NCI-H460 (cell line): ENCODE measurements at places on chromosomes 7 and 10.
A peak's percentile ranks its signal among the peaks of the same experiment; 100 is the strongest.

DNA sequence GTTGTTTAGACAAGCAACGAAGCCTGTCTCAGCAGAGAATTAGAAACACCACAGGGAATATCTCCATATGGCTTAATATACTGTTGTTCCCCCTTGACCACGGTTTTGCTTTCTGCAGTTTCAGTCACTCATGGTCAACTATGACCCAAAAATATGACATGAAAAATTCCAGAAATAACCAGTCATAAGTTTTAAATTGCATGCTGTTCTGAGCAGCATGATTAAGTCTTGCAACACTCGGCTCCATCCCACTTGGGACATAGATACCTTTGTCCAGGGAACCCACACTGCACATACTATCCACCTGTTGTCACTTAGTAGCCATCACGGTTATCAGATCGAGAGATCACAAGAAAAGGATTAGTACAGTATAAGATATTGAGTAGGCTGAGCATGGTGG is 60.7 kb upstream of the FOXK1 start:
- no peak for DNase-seq

GRCh38 chr7:28647076-28647421 is 234.7 kb downstream of the CREB5 start:
- no peak for DNase-seq

- no peak for DNase-seq
Measured at GRCh38 chr10:48520594-48520993, 84.3 kb downstream of the ARHGAP22 start.

GRCh38 chr7:47291461-47292081 is 290.3 kb downstream of the TNS3 start:
- no peak for DNase-seq

- no peak for DNase-seq
Measured at GRCh38 chr10:74084955-74085354, 65.7 kb downstream of the AP3M1 start.

DNA sequence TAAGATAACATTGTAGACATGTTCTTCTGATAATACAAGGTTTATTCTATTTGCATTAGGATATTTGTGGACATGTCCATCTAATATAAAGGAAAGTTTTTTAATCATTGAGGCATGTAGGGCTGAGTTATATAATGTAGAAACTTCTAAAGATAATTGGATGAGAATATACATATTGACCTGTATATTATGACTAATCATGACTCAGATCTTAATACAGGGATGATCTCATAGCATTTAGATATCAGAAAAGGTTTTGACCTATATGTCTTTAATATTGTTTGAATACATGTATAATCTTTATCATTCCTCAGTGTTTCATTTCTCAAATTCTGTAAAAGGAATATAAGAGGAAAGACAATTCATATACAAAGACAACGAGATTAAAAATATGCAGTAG is 39.2 kb downstream of the CD36 start:
- DNase-seq: no peak

GRCh38 chr10:132971448-132972148 is 29.2 kb upstream of the CFAP46 start:
- no peak for DNase-seq

DNA sequence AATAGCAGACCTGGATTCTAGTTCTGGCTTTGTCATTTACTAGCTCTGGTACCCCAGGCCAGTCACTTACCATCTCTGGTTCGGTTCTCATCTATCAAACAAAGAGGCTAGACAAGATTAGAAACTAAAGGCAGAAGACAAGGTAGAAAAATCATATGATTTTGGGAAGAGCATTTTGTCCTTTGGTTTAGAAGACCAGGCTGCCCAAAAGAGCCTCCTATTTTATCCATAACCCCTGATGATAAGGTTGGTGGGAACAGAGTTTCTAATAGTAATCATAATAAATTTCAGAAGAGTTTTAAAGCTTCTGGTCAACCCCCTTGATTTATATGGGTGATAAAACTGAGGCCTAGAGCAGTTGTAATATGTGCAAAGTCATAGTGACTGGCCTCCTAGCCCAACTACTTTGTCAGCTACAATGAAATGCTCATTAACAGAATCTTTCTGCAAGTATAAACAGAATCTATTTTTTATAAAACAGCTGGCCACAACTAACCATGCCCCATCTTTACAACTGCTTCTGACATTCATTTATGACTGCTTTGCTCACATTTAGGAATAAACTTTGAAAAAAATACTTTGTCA is 23.4 kb downstream of the COX15 start:
- peak; percentile 67 for DNase-seq

DNA sequence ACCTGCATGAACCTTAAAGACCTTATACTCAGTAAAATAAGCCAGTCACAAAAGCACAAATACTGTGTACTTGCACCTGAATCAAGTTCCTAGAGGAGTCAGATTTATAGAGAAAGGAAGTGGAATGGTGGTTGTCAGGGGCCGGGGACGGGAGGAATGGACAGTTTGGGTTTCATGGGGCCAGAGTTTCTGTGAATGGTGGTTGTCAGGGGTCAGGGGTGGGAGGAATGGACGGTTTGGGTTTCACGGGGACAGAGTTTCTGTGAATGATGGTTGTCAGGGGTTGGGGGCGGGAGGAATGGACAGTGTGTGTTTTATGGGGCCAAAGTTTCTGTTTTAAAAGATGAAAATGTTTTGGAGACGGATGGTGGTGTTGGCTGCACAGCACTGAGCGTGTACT is 260.0 kb upstream of the MKI67 start:
- no peak for DNase-seq

DNA sequence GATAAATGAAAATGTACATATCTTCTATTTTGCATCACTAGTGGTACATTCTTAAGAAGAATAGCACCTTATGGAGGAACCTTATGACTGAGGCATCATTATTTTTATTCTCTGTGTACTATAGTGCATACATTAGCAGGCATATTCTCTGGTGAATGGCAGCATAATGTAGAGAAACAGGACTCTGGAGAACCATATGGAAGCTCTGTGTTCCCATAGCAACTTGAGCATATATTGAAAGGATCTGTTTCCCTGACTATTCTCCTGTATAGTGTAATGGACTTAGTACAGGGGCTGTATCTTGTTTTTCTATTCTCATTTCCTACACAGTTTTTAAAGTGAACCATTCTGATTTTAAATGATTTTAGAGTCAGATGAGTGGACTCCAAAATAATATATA is 128.4 kb upstream of the SMIM30 start:
- no peak for DNase-seq
